Tibial artery (tissue), 4 donors: ENCODE measurements at places on chromosomes 6 and 20.

GRCh38 chr6:44309092-44309491 lies 4.1 kb downstream of the AARS2 start:
- H3K27me3 ChIP-seq, result no peaks in the 10 kb centered on the region
- no peak overlapping the region for H3K27ac ChIP-seq
- no peak overlapping the region for H3K4me3 ChIP-seq
- DNase-seq, result no peak

DNA sequence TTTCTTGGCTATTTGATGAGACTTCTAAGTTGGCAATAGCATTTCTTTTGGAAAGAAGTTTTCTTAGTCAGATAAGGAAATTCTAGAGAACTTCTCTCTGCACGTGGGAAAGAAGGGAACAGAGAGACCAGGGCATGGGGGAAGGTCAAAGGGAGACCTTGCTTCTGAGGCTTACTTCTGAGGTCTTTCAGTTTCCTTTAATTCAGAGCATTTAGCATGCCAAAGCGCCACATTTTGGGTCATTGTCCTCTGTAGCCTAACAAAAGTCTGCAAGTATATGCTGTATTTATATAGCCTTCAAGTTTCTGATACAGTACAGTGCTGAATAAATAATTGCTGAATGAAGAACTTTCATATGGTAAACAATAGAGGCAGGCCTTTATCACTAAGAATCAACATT lies 95.6 kb downstream of the SAMD3 start:
- no peaks in the 10 kb centered on the region for H3K4me1 ChIP-seq

- H3K4me3 ChIP-seq, result no peak overlapping the region
- H3K27me3 ChIP-seq, result no peaks in the 10 kb centered on the region
- H3K36me3 ChIP-seq, result peaks cover 37% of the 10 kb centered on the region
These were observed 34.7 kb upstream of the SYNJ2 start for GRCh38 chr6:157946865-157947532.

DNA sequence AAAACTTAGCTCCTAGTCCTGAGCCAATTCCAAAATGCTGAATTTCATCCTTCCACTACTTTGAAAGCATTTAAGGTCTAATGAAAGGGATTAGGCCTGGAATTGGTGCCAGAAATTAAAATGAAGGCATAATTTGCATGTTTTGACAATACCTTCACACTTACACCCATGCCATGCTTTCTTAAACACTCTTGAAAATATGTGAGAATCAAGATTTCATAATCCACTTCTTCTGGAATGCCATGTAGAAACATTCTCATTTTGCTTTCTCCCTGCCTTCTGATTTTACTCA lies 77.1 kb downstream of the ANKEF1 start:
- no peaks in the 10 kb centered on the region for H3K4me1 ChIP-seq
- no peak overlapping the region for H3K27ac ChIP-seq
- no peaks in the 10 kb centered on the region for H3K36me3 ChIP-seq

DNA sequence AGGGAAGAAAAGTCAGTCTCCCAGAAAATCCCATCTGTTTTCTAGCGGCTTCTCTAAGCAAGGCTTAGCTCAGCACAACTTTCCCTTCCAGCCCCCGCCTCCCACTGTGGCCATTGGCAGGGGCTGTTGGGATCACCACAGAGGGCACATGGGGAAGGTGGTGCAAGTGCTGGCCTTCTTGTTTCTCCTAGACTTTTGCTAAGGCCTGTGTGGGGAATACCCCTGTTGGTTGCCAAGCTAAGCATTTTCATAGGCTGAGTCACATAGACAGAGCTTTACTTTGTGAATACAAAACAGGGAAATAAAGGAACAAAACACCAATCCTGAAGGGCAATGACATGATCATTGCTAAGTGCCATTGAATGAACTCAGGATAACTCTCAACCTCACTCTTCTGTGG lies 32.4 kb upstream of the TIAM2 start:
- H3K27me3 ChIP-seq, result no peaks in the 10 kb centered on the region
- no peaks in the 10 kb centered on the region for H3K4me1 ChIP-seq
- DNase-seq, result peak; percentile 22

DNA sequence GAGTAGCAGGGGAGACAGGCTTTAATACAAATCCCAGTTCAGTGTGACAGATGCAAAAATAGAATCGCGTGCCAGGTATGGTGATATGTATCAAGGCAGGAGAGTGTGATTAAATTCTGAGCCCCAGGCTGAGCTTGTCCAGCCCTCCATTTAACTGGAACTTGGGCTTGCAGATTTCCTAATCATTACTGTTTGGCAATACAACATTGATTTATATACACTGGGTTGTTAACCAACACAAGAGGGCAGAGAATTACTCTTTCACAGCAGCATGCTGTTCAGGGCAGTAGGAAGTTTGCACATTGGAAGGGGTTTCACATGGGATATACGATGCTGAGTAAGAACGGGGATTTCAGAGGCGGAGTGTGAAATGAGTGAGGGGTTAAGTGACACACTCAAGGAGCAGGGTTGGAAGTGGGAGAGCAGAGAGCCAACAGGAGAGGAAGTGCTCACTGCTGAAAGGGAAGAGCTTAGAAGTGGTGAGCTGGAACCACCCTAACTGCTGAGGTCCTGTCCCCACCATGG lies 70.8 kb upstream of the ATXN1 start:
- no peak overlapping the region for H3K27ac ChIP-seq
- H3K4me1 ChIP-seq, result no peaks in the 10 kb centered on the region
- H3K36me3 ChIP-seq, result no peaks in the 10 kb centered on the region
- H3K4me3 ChIP-seq, result no peak overlapping the region

- DNase-seq, result no peak
- H3K4me1 ChIP-seq, result peaks cover 38% of the 10 kb centered on the region
- peak overlapping the region; percentile 97 for H3K4me3 ChIP-seq
- peak overlapping the region; percentile 100 for H3K27ac ChIP-seq
- H3K36me3 ChIP-seq, result no peaks in the 10 kb centered on the region
These were observed 41.0 kb downstream of the GNAS start for GRCh38 chr20:58893355-58894120.

DNA sequence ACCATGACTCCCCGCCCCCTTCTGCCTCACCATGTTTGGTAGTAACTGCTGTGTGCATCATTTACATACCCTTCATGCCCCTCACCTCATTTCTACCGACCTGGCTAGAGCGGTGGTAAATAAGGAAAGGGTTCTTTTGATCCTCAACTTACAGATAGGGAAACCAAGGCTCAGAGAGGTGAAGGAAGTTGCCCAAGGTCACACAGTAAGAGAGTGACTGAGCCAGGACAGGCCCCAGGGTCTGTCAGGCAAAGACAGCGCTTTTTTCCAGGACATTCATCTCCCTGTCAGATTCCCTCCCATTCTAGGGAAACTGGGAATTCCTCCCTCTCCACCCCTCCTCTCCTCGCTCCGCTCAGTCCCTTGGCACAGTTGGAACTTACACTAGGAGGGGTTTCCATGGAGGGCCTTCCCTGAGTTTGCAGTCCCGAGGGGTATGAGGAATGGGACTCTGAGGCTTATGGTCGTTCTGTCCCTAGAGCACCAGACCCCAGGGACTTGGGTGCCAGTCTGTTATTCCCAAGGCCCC lies 2.0 kb downstream of the VSTM2L start:
- H3K27me3 ChIP-seq, result peaks cover 99% of the 10 kb centered on the region
- no peak overlapping the region for H3K27ac ChIP-seq

DNA sequence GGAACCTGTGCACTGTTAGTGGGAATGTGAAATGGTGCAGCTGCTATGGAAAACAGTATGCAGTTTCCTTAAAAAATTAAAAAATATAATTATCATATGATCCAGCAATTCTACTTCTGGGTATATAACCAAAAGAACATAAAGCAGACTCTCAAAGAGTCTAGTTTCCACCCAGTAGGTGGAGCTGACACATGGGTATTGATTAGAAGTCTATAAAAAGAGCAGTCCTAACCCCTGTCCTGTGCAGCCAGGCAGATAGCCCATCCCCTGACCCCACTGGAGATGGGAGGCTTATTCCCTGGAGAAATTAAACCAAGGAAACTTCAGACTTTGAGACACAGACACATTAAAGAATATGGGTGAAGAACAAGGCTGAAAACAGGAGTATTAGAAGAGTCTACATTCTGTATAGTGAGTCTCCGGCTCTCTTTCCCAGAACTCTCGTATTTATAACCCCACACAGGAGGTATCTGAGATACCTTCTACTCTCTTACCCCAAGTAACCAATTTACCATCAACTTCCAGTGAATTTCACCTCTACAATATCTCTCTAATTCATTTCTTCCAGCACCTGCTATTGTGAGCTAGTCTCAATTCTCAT lies 92.3 kb downstream of the SEL1L2 start:
- H3K27ac ChIP-seq, result no peak overlapping the region
- DNase-seq, result no peak
- no peaks in the 10 kb centered on the region for H3K27me3 ChIP-seq
- no peaks in the 10 kb centered on the region for H3K4me1 ChIP-seq
- no peaks in the 10 kb centered on the region for H3K36me3 ChIP-seq

DNA sequence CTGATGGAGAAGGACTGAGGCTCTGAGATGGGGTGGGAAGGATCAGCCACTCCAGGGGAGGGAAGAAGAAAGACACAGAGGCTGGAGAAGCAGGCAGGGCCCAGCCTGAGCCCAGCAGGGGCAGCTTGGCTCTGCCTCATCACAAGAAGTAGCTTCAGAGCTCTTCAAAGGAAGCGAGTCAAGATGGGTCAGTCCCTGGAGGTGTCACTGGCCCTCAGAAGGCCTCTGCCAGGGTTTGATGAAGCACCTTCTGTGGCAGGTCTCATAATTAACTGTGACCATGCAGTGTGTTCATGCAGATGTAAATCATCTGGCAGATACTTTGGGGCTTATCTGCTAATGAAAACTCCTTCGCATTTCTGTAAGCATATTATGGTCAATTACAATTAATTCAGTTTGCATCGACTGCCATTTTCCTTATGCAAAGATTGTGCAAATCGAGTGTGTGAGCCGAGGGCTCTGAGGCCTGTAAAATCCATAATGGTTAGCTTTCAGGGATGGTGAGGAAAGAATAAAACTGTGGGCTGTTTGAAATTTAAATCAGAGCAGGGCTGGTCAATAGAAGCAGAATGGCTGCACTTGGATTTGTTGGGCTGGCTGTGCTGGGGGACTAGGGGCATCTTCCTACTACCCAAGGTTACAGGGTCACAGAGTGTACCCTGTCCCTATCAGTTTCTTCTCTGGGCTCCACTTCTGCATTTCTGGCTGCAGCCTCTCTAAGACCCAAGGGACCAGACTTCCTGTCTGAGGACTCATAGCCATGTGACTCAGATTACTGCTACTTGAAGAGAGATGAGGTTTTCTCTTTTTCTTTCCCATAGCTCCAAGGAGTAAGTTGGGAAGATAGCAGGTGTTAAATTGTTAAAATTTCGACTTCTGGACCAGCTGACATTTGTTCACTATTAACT lies 376.6 kb downstream of the DHX35 start:
- H3K27ac ChIP-seq, result no peak overlapping the region
- H3K4me3 ChIP-seq, result no peak overlapping the region
- no peaks in the 10 kb centered on the region for H3K4me1 ChIP-seq

- DNase-seq, result no peak
- peaks cover 8% of the 10 kb centered on the region for H3K4me1 ChIP-seq
- no peak overlapping the region for H3K27ac ChIP-seq
- no peaks in the 10 kb centered on the region for H3K36me3 ChIP-seq
These were observed 5.3 kb downstream of the RNF144B start for GRCh38 chr6:18392346-18392877.

DNA sequence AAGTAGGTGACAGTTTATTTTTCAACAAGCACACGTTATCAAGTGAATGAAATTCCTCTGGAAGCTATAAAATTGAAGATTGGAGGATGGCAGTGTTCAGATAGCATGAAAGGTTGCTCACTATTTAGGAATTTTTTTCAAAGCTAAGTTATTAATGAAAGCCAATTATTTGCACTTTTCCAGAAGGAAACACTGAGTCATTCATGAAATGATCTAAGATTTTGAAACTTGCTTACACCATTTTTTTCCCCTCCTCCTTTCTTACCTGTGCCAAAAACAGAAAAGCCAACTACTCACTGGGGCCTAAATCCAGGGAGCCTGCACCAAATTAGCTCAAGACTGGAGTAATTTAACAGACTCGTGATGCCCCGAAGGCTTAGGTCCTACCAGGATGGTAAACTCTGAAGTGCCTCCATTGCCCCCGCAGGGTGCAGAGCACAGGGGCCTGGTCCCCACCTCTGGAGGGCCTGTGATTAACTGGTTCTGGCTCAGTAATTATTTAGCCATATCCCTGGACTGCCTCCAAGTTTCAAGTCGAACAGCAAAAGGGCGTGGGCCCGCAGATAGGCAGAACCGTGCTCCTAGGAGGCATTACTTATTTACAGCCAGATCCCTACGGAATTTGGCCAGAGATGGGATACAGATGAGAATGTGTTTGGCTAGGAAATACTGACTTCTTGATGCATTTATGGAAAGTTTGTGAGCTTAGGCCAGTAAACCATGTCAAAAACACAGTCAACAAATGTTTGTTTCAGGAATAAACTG lies 28.0 kb upstream of the ZNF217 start:
- H3K36me3 ChIP-seq, result no peaks in the 10 kb centered on the region
- H3K27ac ChIP-seq, result peak overlapping the region; percentile 87
- no peaks in the 10 kb centered on the region for H3K27me3 ChIP-seq
- H3K4me3 ChIP-seq, result no peak overlapping the region
- H3K4me1 ChIP-seq, result no peaks in the 10 kb centered on the region
- peak; percentile 77 for DNase-seq

DNA sequence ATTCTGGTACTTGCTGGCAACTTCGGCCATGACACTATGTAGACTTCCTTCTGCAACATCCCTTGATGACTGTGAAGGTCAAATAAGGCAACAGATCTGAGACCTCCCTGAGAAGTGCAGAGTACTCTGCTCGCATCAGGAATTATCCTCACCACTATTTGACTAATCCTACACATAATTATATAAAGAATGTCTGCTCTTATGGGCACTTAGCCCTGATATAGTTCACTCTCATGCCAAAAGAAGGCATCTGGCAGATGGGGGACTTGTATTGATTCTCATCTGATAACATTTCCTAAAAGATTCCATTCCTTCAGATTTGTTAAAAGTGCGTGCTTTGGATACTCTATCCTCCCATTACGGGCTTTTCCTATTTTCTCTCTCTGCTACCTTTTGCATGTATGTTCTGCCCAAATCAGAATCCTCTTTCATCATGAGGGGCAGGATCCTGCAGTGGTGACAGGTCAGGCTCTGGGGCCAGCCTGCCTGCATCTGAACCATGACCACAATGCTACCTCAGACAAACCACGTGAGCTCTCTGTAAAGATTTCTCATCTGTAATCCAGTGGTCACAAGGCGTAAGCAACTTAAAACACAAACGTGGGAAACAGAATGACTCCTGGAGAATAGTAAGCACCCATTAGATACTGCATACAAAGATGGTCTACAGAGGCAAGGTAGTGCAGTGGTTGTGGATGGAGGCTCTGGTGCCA lies 134.0 kb downstream of the GJA10 start:
- no peak for DNase-seq
- no peaks in the 10 kb centered on the region for H3K4me1 ChIP-seq
- H3K27ac ChIP-seq, result no peak overlapping the region
- no peaks in the 10 kb centered on the region for H3K27me3 ChIP-seq
- H3K36me3 ChIP-seq, result no peaks in the 10 kb centered on the region

- H3K4me1 ChIP-seq, result no peaks in the 10 kb centered on the region
- no peak overlapping the region for H3K4me3 ChIP-seq
- no peak overlapping the region for H3K27ac ChIP-seq
- no peak for DNase-seq
- H3K36me3 ChIP-seq, result peaks cover 16% of the 10 kb centered on the region
These were observed 8.7 kb downstream of the RNF144B start for GRCh38 chr6:18395856-18396197.

- no peak for DNase-seq
- no peaks in the 10 kb centered on the region for H3K4me1 ChIP-seq
- H3K4me3 ChIP-seq, result no peak overlapping the region
- no peak overlapping the region for H3K27ac ChIP-seq
- H3K36me3 ChIP-seq, result no peaks in the 10 kb centered on the region
These were observed 22.3 kb upstream of the BMP7 start for GRCh38 chr20:57288651-57289277.

GRCh38 chr20:15561707-15562404 lies 1011.4 kb downstream of the KIF16B start:
- DNase-seq, result no peak
- no peaks in the 10 kb centered on the region for H3K36me3 ChIP-seq
- H3K27me3 ChIP-seq, result no peaks in the 10 kb centered on the region
